ENCODE measurements at places on chromosomes 12 and 14.

- DNase-seq: no peak
Measured at GRCh38 chr12:119788786-119789185, 88.3 kb downstream of the CIT start.

GRCh38 chr12:125135906-125136305 is 70.7 kb downstream of the AACS start:
- no peak for DNase-seq

GRCh38 chr12:113732916-113733315 is 233.2 kb downstream of the RBM19 start:
- no peak for DNase-seq

- DNase-seq: no peak
Measured at GRCh38 chr12:59453475-59453874, 142.4 kb upstream of the SLC16A7 start.

- DNase-seq: peak; percentile 3
Measured at GRCh38 chr12:51886021-51886710, 1.7 kb upstream of the ANKRD33 start.

- DNase-seq: no peak
Measured at GRCh38 chr12:23523339-23523738, 426.1 kb downstream of the SOX5 start.

DNA sequence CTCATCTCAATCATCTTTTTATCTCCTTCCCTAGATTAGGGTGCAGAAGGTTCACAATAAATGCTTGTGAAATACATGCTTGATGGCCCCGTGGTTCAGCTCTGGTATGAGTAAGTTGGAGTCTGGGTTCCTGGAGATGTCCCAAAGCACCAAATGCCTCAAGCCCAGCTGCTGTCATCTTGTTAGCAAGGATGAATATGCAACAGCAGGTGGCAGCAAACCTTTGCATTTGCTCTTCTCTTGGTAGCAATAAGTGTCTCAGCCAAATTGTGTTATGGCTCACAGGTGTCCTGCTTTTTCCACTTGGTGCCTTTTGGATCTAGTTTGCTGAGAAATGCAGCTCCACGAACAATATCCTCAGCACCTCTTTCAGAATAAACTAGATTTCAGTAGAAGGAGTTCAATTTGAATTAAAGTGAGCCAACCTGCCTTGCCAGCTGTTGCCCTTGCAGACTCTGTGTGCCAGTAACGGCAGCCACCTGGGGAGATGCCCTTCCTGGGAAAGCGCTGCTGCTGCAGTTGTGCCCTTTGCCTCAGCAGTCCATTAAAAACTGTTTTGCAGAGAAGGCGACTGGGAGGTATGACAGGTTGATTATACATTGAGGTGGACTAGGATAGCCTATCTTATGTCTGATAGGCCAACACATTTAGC is 417.3 kb downstream of the SNAPC1 start:
- no peak for DNase-seq

All from stimulated activated CD8-positive, alpha-beta memory T cell treated with anti-CD3 and anti-CD28 coated beads, Interleukin-4, amount 100 ng/mL, for 4 hours (primary cell).